CD4-positive, alpha-beta T cell treated with Interleukin-15 for 4 hours (primary cell): ENCODE measurements at places on chromosomes 5 and 9.

- DNase-seq, result no peak
These were observed 71.9 kb downstream of the MAP1B start for GRCh38 chr5:72179028-72179815.

GRCh38 chr5:130402906-130403305, 498.6 kb downstream of the CHSY3 start:
- DNase-seq, result no peak

DNA sequence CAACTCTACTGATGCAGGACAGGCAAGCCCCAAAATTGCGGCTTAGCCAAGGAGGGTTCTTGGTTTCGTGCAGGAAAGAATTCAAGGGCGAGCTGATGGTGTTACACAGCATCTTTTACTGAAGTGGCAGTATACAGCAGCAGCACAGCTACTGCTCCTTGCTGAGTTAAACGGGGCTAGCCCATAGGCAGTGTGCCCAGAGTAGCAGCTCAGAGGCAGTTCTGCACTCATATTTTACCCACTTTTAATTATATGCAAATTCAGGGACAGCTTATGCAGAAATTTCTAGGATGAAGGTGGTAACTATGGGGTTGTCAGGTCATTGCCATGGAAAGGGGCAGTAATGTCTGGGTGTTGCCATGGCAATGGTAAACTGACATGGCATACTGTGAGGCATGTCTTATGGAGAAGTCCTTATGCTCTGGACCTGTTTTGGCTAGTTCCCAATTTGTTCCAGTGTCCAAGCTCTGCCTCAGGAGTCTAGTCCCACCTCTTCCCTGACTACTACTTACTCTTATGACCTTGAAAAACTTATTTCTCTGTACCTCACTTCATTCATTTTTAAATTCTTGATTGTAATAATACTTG, 2.0 kb upstream of the SPINK9 start:
- DNase-seq, result no peak

DNA sequence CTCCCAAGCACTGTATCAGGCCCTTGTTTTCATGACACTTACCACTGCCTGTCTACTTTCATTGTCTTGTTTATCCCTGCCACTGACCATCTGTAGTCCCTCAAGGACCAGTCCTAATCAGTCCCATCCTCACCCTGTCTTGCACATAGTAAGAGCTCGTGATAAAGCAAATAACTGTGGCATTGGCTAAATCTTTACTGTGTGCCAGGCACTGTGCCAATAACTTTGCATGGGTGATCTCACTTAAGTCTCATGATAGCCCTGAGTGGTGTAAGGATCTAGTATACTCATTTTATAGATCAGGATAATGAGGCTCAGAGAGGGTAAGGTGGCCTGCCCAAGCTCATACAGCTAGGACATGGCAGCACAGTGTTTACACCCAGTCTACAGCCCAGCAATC, 5.6 kb downstream of the CDX1 start:
- no peak for DNase-seq

DNA sequence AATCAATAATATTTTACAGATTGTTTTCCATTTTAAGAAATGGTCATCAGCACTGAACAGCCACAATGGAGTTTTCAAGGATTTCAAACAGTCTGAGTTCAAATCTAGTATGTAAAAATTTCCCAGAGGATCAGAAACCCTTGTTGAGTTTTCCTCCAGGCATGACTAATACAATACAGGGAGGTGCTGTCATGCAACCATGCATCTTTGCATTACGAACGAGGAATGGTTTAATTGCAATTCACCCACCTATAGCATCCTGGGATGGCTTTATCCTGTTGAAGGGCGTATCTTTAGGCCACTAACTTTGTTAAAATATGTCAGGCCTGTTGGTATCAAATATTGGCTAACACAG, 196.4 kb downstream of the EFNA5 start:
- no peak for DNase-seq

DNA sequence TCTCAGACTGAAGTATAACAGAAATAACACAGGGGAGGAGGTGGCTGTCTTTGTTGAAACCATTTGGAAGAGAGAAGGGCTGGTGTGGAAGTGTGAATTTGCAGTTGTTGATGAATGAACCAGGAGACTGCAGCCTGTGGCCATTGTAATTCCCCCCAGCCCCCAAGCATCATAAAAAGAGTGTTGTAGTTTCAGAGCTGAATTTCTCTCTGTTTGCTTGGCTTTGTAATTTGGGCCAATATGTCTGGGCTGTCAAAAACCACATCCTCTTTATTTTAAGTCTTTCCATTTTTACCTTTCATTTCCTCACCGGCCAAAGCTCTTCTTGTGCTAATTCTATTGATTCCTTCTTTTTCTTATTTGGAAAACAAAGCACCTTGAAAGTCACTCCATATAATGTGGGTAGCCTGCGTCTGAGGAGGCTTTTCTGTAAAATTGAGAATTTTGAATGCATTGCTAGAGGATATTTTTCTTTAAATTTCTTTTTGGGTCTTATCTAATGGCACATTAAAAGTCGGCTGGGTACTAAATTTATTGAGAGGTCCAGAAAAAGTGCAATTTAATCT, 383.3 kb downstream of the OSTF1 start:
- DNase-seq, result no peak

DNA sequence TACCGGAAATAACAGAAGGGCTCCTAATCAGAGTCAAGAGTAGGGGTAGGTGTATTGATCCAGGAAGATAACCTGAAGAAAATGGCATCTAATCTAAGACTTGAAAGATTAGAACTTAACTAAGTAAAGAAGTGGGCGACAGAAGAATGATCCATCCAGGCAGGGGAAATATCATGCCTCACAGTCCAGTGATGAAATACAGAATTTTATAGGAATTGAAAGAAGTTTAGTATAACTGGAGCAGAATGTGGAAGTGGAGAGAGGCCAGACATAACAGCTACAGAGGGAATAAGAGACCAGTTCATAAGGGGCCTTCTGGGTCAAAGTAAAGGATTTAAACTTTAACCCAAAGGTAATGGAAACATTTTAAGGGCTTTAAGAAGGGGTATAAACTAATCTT, 42.2 kb downstream of the ERP44 start:
- DNase-seq, result no peak

DNA sequence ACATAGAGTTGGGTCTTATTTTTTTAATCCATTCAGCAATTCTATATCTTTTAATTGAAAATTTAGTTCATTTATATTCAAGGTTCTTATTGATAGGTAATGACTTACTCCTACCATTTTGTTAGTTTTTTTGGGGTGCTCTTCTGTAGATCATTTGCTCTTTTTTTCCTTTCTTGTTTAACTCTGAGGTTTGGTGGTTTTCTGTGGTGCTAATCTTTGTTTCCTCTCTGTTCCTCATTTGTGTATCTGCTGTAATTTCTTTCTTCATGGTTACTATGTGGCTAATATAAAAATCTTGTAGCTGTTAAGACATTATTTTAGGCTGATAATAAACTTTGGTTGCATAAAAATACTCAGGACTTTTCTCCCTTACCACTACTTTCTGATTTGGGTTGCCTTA, 181.6 kb upstream of the DMRTA1 start:
- DNase-seq, result no peak

DNA sequence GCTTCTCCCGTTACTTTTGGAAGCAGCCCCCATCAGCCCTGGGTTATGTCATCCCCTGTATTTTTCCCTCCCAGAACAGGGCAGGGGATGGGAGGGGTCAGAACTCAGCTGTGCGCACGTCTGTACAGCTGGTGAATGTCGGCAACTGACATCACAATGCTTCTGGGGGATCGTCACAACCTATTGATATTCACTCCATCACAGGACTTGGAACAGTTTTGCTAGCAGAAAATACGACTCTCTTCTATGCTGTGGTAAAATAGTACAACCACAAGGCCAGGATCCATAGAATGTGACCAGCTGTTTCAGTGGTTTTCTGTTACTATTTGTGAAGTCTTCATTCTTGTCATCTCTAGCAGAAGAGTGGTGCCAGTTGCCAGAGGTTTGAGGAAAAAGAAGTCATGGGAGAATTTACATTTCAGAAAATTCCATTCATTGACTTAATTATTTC, 77.1 kb upstream of the KLF4 start:
- DNase-seq, result no peak

DNA sequence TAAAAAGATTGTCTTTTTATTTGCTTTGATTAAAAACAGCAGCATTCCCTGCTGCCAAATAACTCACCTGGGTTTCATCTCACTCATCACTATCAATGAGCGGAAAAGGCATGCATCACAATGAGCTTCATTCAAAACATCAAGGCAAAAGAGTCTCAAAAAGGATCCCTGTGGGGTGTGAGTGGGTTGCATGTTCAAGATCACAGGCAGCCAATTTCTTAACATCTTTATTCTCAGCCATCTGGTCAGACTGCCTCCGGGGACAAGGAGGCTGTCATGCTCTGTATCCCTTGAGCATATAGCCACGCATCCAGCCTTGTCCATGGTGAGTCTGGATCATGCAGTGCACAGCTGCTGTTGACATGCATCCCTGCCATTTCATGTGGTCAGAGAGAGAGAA, 117.1 kb downstream of the ICE1 start:
- DNase-seq, result no peak

DNA sequence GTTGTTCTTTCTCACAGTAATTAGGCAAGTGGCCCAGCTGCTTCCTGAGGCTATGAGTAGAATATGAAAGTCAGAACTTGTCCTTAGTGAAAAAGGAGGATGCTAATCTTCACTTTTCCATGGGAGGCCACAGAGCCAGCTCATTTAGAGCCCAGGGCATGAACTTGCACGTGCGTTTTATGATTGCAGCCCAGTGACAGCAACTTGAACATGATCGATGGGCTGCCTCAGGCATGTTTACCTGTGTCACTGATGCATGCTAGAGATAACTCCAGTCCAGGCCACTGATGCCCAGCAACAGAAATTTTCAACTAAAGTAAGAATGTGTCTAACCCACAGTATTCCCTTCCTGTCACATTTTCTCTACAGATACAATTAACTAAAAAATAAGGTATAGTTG, 179.3 kb downstream of the CTNND2 start:
- no peak for DNase-seq

- DNase-seq, result no peak
These were observed 82.8 kb upstream of the PARP8 start for GRCh38 chr5:50583621-50584020.

DNA sequence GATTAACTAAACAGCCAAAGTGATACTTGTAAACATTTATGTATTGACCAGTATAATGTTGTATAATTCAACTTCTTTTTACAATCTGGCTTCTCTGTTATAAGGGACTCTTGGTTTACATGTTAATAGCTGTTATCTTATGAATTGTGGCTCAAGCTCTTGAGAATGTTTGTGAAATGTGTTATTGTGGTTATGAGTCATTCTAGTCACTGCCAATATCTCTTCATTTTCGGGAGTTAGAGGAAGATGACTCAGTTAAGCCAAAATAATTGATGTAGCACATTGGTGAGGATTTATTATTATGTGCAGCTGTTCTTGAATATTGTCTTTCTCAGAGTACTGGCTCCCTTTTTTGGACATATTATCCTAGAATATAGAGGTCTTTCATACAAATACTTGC, 655.2 kb upstream of the RIOK2 start:
- no peak for DNase-seq

DNA sequence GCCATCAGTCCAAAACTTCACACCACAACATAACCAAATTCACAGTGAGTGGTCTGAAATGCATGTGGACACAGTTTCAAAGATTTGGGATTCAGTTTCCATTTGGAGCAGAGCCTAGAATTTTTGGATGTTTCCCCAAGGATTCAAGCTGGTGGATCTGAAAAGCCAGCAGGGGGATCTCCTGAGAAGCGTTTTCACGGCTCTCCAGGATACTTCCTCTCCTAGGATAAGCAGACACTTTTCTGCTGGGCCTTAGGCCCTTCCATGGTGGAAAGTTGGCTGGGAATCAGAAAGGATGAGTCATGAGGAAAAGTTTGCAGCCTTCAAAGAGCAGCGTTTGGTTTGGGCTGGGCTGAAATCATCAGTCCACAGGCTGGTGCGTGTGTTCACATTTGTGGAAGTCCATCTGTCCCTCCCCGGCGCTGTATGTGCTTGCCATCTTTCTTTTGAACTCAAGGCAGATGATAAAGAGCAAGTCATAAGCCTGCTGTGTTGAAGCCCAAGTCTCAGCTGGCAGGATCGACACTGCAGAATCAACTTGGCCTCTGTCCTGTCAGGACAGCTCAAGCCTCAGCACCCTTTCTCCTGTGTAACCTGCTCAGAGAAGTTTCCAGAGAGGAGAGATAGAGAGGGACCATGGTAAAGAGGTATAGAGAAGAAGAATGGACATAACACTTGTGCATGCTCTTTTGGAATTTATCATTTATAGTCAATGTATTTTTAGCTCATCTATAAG, 152.6 kb upstream of the MSX2 start:
- no peak for DNase-seq

DNA sequence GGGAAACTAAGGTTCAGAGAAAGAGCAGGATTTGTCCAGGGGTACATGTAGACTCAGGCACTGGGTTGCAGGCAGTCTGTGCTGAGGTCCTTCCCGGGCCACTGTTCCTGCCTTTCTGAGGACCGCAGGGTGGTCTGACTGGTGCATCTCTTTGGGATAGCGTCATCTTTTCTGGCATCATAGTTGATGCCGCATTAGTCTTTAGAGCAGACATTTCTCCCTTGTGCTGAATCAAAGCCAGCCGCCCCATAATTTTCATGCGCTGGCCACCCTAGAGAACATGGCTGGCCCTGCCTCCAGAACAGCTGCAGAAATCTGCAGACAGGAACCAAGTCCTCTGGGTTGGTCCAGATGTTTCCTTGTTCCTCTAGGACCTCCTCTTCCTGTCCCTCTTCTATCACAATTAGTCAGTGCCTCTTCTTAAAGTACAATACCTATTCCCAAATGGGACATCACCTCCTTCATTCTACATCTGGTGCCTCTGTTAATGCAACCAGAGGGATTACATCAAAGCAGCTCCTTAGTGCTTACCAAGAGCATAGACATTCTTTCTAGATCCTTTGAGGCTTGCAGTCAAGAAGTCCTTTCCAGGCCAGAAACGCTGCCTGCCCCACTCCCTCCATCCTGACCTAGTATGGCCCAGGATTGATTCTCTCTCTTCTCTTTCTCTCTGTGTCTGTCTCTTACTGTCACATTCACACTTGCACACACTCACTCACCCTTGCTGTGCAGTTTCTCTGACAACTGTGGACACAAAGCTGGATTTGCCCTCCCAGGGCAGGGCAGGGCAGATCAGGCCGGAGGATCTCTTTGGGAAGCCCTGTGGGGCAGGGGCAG, 42.0 kb upstream of the ORM1 start:
- no peak for DNase-seq

GRCh38 chr5:68086439-68086838, 129.1 kb upstream of the PIK3R1 start:
- no peak for DNase-seq

- no peak for DNase-seq
These were observed 73.3 kb downstream of the FGF18 start for GRCh38 chr5:171492781-171493180.

- DNase-seq, result no peak
These were observed 207.8 kb downstream of the KDM4C start for GRCh38 chr9:6965566-6965965.

GRCh38 chr5:62100201-62100600, 205.8 kb upstream of the KIF2A start:
- DNase-seq, result no peak

GRCh38 chr5:170681013-170681433, 102.5 kb upstream of the GABRP start:
- no peak for DNase-seq

- no peak for DNase-seq
These were observed 166.0 kb downstream of the HMHB1 start for GRCh38 chr5:143977891-143978461.

- DNase-seq, result no peak
These were observed 95.3 kb downstream of the PRRT1B start for GRCh38 chr9:131640438-131641137.

GRCh38 chr9:125360601-125361000, 99.0 kb downstream of the GAPVD1 start:
- no peak for DNase-seq
